Activated naive CD4-positive, alpha-beta T cell treated with Interleukin-2 at 50 U/mL for 16 hours (primary cell): ENCODE measurements at places on chromosomes 11 and 22.

DNA sequence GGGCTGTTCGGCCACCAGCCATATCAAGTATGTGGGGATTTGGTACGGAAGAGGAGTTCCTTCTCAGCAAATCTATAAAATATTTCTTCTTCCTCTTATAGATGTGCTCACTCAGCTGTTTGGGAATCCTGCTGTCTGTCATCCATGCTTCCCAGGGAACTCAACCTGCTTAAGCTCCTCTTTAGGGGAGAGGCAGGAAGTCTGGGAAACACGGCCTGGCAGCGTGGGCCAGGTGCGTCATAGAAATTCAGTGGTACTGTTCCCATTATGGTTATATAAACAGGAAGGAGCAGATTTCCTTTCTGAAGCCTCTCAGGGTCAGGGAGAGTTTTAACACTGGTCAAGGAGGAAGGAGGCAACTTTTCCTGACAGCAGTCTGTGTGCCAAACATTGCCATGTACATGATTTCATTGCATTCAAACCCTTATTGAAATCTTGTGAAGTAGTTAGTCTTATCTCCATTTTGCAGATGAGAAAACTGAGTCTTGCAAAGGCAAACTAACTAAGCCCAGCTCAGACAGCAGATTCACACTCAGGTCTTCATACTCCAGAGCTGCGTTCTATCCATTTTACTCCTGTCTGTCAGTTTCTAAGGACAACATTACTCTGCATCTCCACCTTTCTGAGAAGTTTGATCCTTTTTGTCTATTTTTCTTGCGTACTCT is 35.4 kb upstream of the AMOTL1 start:
- DNase-seq = no peak

GRCh38 chr11:10646681-10647355 is 46.7 kb downstream of the IRAG1 start:
- no peak for DNase-seq

- no peak for DNase-seq
These were observed 134.1 kb downstream of the CASP12 start for GRCh38 chr11:104763930-104764709.

DNA sequence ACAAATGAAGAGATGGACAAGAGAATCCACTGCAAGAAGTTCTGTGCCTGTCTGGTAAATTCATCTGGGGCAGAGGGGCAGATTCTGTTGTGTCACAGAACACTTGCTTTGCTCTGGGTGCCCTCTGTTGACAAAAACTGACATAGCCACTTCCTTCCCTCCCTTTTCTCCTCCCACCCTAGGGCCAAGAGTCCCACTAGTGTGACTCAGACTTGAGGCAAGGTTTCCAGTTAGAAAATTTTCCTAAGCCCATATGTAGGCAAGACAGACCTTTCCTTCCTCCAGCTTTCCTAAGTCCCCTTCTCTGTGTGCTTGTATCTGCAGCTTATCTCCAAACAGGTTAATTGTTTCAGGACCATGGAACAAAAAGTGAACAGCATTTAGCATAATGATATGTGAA is 106.8 kb downstream of the RBFOX2 start:
- DNase-seq = peak; percentile 23

GRCh38 chr11:64118876-64119665 is 46.8 kb downstream of the MACROD1 start:
- no peak for DNase-seq

GRCh38 chr22:17479135-17479534 is 84.2 kb upstream of the SLC25A18 start:
- DNase-seq = no peak

DNA sequence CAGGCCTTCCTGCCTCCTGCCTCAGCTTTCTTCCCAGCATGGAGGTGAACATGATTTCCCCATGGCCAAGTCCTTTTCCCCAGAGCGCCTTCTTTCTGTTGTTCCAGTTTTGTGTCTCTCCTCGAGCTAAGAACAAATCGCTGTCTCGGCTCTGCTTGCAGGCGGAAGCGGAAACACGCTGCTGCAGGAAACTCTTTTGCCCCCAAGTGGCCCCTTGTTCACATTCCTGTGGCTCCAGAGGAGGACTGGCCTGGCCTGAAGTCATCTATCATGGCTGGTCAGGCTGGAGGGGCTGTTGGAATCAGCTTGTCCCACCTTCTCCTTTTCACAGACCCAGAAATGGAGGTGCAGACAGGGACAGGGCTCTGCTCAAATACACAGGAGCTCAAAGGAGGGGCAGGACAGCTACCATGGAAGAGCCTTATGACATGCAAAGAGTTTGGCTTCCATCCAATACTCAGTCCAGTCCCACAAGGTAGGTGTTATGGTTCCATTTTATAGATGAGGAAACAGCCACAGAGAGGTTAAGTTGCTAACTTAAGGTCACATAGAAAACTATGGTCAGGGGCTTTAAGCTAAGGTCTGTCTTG is 182.2 kb upstream of the SYT13 start:
- no peak for DNase-seq

DNA sequence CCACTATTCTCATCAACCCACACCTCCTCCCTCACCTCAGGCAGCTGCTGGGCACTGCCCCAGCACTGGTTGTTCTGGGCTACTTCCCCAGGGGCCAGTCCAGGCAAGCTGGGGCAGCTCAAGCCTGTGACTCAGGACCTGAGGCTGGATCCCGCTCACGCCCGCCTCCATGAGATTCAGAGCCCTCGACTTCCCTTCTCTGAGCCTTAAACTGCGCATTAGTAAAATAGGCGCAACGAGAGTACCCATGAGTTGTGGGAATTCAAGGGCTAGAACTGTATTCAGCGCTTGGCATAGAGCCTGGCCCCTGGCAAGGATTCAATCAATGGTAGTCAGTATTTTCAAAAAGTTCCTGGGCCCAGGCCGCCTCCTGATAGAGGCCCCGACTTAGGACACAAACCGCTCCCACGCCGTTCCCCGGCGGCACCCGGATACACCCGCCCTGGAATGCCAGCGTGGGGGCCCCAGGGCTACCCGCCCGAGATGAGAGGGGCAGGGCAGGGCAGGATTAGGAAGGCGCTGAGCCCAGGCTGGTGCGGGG is 723 bp upstream of the CD82 start:
- DNase-seq = no peak

GRCh38 chr11:27514558-27514957 is 8.0 kb upstream of the LIN7C start:
- no peak for DNase-seq
